Kidney tubule cell (primary cell): ENCODE measurements at places on chromosomes 7 and 10.

DNA sequence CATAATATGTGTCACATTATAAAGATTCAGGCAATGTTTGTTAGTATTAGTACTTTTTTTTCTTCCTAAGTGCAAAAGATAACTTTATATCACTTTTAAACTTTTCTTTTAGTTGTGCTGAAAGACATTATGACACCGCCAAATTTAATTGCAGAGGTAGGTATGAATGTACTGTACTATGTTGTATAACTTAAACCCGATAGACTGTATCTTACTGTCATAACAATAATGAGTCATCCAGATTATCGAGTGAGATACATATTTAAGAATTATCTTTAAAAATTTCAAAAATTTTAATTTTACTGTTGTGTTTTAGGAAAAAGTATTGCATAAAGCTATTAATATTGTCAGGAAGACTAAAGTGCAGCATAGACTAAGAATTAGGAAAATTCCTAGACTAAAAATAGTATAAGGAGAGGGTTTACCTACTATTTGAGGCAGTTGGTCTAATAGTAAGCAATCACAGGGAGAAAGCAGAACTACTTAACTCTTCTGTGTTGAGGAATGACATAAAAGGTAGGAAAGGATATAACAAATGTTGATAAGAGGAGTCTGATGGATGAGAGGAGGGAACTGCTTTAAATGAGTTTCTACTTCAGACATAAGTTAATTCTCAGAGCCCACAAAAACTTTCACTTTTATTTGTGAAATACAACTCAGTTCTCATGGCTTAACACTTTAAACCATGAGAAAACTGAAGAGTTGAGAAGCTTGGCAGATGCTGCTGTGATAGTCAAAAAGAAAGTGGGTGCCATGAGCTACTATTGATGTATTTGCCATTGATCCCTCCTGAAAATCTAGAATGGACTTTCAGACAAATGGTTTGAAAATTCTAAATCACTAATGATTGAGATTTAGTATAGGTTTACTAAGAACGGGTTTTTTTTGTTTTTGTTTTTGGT lies 67.8 kb downstream of the PTEN start:
- no peak for DNase-seq

- no peak for DNase-seq
Measured at GRCh38 chr7:155524018-155524556, 22.3 kb downstream of the CNPY1 start.

DNA sequence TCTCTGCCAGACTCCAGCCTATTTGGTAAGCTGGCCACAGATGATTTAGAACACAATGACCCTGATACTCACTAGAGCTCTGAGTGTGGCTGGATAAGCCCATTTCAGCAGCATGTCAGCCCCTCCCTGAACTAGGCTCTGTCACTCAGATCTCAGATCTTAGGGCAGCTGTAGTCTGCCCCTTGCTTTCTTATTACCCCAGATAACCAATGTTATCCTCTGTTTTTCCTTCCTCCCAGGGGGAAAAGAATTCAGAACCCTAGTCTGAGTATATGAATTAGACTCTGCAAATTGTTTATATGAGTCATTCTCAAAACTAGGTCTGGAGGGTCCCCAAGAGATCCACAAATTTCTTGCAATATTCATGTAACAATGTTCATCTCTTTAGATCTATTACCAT lies 286.2 kb downstream of the KCNMA1 start:
- DNase-seq: peak; percentile 22

DNA sequence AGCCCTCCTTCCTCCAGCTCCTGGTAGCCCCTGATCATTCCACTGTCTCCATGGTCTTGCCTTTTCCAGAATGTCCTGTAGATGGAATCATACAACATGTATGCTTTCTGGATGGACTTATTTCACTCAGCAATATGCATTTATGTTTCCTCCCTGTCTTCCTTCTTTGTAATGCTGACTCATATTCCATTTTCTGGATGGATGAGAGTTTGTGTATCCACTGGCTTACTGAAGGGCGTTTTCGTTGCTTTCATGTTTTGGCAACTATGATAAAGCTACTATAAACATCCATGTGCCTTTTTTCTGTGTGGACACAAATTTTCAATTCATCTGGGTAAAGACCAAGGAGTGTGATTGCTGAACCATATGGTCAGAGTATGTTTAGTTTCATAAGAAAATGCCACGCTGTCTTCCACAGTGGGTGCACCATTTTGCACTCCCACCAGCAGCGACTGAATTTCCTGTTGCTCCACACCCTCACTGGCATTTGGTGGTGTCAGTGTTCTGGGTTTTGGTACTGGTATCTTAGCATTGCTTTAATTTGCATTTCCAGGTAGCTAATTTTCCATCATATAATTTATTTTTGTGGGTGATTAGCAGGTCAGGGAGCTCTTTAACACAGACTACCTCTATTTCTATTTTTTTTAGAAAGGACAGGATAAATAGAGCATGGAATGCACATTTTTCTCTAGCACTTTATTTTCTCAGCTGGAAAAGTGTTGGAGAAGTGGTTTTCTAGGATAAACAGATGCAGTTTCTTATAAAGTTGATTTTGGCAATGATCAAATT lies 252.2 kb downstream of the WDR37 start:
- DNase-seq: no peak

DNA sequence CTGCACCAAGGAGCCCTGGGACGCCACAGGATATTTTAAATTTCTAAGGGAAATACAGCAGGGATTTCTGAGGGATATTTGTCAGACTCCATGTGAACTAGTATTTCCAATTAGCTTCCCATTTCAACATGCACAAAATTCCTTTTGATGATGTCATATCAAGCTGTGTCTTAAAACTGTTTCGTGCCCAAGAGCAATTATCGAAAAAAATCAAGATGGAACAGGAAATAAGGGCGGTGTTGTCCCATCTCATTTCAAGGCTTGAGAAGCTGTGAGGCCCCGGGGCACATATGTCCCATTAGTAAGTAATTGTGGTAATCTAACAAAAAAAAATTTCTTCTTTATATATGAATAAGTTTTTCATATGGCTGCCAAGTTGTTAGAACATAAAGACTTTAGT lies 47.4 kb downstream of the PPP1R17 start:
- no peak for DNase-seq

GRCh38 chr7:148456351-148456750 lies 134.2 kb upstream of the C7orf33 start:
- DNase-seq: no peak

DNA sequence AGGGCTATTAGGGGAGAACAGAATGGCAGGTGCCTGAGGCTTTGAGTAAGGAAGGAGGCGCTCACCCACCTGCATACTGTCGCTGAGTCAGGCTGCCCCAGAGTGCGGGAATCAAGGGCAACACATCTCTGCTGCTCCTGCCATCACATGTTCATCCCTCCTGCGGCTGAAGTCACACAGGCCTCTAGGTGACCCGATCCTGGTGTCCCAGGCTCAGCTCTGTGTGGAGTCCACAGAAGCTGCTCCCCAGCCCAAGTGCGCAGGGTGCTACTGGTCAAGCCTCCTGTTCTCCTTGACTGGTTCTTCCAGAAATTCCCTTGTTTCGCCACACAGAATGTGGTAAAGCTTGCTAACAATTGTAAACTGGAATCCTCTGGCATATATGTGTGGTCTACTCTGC lies 96.9 kb upstream of the IL6 start:
- DNase-seq: no peak

- peak; percentile 65 for DNase-seq
Measured at GRCh38 chr7:70614237-70615045, 517.5 kb upstream of the GALNT17 start.

DNA sequence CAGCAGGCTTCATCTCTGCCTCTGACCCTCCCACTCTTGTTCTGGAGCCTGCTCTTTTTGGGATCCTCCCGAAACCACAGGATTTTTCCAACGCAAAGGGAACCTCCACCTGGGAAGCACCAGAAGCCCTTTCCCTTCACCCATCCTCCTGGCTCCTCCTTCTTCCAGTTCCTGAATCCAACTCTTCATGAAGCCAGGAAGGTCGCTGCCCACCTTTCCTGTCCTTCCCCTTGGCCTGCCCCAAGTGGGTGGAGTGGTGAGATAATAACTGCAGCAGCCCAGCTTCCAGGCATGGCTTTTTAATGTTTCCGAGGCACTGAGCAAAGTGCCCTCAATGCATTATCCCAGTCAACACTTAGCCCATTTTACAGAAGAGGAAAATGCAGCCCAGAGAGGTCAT lies 70.8 kb upstream of the EEPD1 start:
- DNase-seq: no peak

DNA sequence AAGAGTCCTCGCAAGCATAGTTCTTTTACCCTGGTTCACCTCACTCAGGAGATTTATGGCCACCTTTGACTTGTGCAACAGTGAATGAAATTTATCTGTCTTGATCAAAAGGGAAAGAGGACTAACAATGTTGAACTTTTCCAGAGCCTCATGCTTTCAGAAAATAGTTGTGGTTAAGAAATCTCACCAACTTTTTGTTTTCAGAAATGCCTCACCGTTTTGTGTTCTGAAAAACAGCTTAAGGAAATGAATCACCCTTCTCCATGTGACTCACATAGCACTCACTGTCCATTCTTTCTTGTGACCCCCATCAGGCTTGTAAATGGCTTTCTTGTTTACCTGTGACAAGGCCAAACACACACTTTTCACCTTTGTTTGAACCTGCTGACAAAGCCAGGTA lies 148.6 kb upstream of the FAM3C start:
- peak; percentile 99 for DNase-seq

DNA sequence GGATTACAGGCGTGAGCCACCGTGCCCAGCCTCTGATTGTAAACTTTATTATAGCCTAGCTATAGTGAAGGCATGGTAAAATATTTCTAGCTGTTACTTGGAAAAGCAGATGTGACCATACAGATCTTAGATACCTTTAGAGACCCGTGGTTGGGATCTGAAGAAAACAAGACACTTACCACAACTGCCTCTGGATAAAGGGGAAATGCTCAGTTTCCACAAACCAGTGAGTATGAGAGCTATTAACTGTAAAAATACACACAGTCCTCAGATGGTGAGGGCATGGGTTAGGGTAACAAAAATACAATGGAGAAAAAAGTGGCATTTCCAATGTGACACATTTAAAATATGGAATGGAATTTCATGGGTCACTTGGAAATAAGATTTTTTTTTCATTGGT lies 63.0 kb downstream of the ZNF438 start:
- DNase-seq: no peak

DNA sequence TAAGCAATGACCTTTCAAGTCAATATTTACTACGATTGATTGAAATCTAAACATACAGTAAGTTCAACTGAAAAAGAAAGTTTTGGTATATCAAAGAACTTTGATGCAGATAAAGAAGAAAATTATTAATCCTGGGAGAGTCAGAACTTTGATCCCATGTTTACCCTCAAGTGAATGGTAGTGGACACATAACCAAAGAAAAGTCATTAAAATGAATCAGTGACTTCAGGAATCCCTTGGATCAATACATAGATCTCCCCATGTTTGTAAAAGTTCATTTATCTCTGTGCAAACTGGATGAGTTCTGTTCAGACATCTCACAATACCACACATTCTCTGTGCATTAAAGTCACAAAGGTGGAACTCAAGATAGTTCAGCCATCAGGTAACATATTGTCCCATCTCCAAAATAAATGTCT lies 75.5 kb upstream of the RELN start:
- DNase-seq: no peak

GRCh38 chr10:131787961-131788360 lies 112.8 kb upstream of the PPP2R2D start:
- DNase-seq: no peak

GRCh38 chr7:79988653-79989052 lies 146.0 kb upstream of the GNAI1 start:
- DNase-seq: no peak

GRCh38 chr7:99839287-99840021 lies 11.6 kb downstream of the CYP3A43 start:
- DNase-seq: no peak

- DNase-seq: peak; percentile 45
Measured at GRCh38 chr10:110524179-110524858, 26.6 kb downstream of the DUSP5 start.

- no peak for DNase-seq
Measured at GRCh38 chr7:142881586-142882337, 3.8 kb downstream of the TRPV6 start.

DNA sequence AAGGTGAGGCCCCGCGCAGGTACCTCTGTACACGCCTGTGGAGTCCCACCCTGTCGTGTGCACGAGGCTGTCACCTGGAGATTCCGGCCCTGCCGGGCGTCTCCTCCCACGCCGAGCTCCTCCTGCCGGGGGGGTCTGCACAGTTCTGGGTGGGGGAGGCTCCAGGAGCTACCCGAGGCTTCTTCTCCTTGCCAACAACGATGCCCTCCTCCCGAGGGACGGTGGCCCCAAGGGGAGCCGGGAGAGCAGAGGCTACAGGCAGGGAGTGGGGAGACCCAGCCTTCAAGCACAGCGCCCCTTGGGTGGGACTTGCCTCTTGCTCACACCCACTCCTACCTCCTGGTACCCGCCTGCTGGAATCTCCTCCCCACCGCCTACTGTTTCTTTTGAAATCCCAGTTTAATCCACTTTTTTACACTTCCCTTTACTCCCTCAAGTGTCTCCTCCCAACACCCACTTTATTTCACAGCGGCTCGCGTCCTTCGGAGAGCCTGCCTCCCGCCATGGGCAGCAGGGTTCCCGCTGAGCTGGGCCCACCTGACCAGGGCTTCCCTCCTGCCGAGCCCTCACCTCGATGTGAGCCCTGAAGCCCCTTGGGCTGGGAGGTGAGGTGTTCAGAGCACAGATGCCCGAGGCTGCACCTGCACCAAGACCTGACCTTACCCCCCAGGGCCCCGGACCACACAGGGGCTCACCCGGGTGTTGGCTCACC lies 338.1 kb downstream of the DNAJB6 start:
- no peak for DNase-seq

GRCh38 chr10:49109669-49110340 lies 5.5 kb downstream of the VSTM4 start:
- no peak for DNase-seq

DNA sequence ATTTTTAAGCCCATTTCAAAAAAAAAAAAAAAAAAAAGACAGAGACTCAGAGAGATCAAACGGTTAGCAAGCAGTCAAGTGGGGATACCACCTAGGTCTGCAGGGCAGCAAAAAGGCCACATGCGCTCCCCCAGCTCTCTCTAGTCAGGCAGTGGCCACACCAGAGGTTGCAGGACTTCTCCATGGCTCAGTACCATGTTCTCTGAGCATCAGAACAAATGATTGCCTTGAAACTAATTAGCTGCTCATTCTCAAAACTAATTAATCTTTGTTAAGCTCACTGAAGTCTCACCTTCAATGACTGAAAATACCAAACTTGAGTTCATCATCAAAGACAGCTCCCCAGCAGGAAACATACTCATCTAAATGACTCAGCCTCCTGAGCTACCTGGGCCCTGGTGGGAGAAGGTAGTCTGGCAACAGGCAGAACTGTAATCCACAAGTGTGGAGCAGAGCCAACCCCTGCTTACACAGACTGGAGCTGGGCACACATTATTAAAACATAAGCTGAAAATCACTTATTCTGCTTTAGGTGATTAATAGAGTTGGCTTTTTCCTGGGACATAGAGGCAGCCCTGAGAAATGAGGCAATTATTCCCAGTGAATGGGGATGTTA lies 319.6 kb downstream of the GRID1 start:
- DNase-seq: peak; percentile 54
